ENCODE measurements at places on chromosomes 11 and 22. TPM values are rescaled to one million over a fixed set of nuclear protein-coding genes. Genes with fewer than 3 reads are reported as not detected.

GRCh38 chr11:66877588-66878385 is 20.9 kb downstream of the LRFN4 start:
- no peak for DNase-seq

DNA sequence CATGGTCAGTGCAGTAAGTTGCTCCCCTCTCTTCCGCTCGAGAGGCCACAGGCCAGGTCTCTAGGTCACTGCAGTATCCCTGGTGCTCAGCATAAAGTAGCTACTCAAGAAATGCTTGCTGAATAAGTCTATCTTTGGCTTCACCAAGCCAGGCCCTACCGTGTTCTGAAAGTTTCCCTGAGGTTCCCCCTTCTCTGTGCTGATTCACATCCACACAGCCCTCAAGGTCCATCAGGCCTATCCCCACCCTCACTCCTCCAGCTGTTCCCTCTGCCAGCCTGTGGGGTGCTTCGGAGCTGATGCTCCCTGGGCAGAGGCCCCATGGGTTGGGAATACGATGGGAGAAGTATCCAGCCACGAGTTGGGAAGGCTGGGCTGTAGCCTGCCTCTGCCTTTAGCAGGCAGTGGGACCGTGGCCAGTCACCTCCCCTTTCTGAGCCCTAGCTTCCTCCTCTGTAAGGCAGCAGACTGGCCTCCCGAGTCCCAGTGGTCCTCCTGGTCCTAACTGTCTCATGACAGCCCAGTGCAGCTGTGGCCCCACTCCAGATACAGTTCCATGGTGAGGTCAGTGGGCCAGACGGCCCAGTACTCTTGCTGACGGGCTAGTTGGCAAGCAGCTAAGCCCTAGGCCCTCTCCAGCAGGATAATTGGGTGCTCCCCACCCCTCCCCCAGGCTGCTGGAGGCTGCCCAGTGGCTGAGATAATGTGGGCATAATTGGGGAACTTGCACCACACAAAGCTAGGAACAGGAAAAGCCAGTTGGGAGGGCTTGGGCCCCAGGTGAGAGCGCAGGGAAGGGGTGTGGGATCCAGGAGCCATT is 48.2 kb downstream of the NECTIN1 start:
- DNase-seq: peak; percentile 50

Gene CHST1
- 1.8 TPM for total RNA-seq

DNA sequence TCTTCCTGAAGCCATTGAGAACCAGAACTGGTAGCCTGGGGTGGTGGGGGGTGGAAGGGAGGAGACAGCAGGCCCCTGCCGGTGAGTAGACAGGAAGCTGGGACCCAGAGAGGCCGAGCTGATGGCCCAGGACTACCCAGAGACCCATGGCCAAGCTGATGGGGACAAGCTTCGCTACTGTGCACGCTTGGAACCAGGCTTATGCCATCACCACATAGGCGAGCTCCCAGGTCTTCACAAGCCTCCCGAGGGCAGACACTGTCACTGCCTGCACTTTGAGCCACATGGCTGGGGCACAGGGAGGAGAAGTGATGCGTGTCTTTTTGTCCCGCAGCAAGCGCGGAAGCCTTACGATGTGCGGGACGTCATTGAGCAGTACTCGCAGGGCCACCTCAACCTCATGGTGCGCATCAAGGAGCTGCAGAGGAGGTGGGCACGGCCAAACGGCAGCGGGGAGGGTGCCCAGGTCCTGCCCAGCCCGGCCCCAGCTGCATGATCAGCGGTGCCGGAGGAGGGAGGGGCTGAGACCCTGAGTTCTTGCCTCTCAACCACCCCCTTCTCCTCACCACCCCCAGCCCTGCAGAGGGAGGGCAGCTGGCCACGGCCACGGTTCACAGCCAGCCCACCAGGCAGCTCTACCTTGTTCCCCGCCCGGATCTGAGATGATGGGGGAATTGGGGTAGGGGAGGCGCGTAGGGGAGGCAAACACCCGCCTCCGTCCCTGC is 76.0 kb upstream of the KCNQ1OT1 start:
- peak; percentile 12 for DNase-seq

GRCh38 chr11:116326146-116326545 is 446.6 kb downstream of the BUD13 start:
- no peak for DNase-seq

Gene GGTLC2
- total RNA-seq: not detected

DNA sequence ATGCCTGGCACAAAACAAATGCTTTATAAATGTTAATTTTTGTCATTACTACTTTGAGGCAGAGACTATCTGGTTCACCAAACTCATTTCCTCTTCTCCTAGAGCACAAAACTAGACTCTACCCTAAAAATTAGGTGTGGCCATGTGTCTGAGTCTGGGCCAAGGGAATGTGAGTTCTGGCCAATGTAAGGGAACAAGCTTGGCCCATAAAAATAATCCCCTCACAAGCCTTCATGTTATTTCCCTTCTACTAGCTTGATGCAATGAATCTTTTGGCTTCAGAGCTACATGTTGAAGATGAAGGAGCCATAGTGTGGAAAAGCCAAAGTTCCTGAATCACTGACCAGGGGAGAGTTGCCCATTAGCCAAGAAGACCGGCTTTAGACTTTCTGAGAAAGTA is 406.5 kb upstream of the CCDC90B start:
- DNase-seq: no peak

- DNase-seq: no peak
These were observed 42.5 kb upstream of the CEP126 start for GRCh38 chr11:101872171-101872882.

GRCh38 chr11:67160045-67160444 is 41.0 kb downstream of the KDM2A start:
- DNase-seq: no peak

DNA sequence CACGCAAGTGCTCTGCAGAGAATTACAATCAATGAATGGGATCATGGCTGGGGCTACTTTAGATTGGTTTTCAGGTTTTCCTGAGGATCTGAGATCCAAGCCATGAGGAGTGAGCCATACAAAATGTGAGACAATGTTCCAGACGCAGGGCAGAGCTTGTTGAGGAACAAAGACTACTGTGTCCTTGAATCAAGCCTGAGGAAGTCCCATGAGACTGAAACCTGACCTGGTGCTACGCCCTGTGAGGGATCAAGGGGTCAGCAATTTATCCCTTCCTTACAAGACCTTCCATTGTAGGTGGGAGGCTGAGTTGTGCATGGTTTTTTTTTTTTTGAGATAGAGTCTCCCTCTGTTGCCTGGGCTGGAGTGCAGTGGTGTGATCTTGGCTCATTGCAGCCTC is 2.1 kb downstream of the INCENP start:
- DNase-seq: no peak

Gene TREH
- not detected for total RNA-seq

Gene STIM1
- 49.7 TPM for total RNA-seq

DNA sequence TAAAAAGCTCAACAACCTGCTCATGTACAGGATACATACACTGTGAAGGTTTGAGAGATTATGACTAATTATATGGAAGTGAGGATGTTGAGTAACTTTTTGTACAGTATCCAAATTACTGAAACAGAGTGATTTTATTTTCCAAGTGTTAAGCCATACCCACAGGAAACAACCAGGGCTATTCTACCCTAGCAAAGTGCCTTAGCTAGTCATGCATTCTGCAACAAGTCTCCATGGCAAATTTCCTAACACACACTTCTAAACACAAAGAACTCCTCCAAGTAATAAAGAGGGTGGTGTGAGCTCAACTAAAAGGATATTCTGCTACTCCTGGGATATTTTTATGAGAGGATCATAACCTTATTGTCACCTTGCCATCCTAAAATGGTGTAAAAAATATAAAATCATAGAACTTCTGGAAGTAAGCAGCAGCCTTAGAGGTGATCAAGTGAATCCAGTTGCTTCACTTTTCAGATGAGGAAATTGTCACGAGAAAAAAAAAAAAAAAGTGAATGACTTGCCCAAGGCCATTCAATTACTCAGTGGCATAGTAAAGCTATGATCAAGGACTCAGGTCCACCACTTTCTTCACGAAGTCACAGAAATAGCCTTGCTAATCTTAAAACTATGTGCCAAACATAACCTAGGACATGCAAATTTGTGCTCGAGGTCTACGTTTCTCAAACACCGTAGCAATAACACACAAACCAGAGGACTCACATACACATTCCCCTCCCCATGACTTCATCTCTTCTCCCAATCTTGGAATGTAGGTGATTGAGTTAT is 4.2 kb downstream of the LGR4 start:
- DNase-seq: no peak

GRCh38 chr11:94011478-94011877 is 9.7 kb upstream of the HEPHL1 start:
- DNase-seq: no peak

Gene OR8A1
- not detected for total RNA-seq

- DNase-seq: no peak
These were observed 9.0 kb upstream of the DLAT start for GRCh38 chr11:112016088-112016764.

GRCh38 chr11:75797116-75797515 is 17.9 kb upstream of the UVRAG start:
- no peak for DNase-seq

Gene OR6T1
- total RNA-seq: not detected

- DNase-seq: no peak
These were observed 142.4 kb downstream of the MPPED1 start for GRCh38 chr22:43554259-43554636.

DNA sequence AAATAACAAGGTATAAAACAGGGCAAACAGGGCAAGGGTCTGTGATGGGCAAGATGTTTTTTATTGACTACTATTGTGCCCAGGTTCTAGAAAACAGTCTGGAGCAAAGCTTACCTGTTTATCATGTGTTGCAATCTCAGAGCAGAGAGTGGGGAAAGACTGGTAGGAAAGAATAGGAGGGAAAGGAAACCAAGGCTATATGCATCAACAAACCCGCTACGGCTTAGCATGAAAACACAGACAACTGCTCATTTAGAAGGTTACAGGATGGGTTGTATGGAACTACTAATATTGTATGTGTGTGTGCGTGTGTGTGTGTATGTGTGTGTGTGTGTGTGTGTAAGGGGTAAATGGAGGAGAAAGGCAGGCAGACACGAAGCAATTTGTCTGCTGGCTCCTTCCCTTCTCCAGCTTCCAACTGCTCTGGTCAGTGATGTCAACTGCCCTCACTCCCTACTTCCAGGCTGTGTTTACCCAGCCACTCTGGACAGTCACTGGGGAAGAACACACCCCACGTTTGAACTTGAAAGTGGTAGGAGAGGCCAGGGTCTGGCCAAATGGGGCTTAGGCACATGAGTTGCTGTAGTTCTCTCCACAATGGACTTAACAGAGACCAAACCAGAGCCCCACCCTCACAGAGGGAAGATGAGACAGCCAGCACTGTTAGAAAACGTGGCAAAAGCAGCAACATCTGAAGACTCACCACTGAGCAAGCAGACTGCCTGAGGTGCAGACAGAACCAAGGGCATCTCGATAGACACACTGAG is 47.0 kb downstream of the GAB2 start:
- no peak for DNase-seq

Gene UEVLD
- 29.6 TPM for total RNA-seq

Gene MPPED2
- total RNA-seq: 5.6 TPM

Gene C11orf86
- not detected for total RNA-seq

DNA sequence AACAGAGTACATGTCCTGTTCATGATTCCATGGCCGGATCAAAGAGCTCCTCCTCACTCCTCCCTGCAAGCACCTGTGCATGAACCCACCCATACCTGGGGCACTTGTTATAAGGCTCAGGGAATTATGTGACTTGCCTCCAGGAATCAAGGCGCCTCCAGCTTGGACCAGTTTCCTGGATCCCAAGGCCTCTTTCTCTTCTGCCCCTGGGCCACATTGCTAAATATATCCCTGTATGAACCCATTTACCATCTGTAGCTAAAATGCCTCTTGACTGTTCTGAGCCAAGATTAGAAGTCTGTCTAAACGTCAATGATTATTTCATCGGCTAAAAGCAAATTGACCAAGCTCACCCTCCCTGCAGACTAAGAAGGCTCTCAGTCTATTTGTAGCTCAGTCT is 135.6 kb downstream of the KIRREL3 start:
- DNase-seq: no peak

- DNase-seq: no peak
These were observed 25.6 kb downstream of the PC start for GRCh38 chr11:66932543-66932942.

Gene DEFB131B
- not detected for total RNA-seq

GRCh38 chr11:27718863-27719545 is 18.7 kb upstream of the BDNF start:
- DNase-seq: peak; percentile 38

DNA sequence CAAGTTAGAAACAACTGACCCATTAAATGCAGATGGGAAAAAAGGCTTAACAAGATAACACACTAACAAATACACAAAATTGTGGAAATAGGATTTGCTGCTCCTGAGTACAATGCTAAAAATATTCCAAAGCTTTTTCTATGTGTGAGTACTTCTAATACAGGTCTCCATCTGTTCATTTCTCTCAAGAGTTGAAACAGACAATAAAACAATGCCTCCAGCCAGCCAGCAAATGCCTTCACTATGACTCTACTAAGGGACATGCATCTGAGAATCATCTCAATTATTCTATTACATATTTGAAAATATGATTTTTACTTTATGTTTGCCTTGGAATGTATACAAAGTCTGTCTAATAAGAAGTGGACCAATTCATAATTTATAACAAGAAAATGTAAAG is 119.0 kb downstream of the CADM1 start:
- no peak for DNase-seq

- DNase-seq: no peak
These were observed 320.7 kb downstream of the TMEM135 start for GRCh38 chr11:87358461-87358860.

DNA sequence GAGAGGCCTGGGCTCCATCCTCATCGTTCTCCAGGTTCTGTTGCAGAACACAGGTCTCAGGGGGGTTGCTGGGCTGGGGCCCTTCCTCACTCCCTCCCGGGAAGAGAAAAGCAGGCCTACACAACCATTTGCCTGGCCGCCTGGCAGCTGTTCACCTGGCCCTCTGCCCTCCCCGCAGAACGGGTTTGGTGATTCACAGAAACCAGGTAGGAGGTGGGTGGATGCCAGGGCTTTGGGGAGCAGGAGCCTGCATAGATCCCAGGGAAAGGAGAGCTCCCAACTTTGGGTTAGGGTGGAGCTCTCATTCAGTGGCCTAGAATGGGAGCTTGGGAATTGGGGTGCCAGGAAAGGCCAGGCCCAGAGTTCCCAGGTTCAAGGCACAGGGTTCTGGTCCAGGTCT is 995 bp downstream of the TMEM134 start:
- peak; percentile 34 for DNase-seq

Gene CARD18
- total RNA-seq: not detected

Gene NAGA
- 33.9 TPM for total RNA-seq

DNA sequence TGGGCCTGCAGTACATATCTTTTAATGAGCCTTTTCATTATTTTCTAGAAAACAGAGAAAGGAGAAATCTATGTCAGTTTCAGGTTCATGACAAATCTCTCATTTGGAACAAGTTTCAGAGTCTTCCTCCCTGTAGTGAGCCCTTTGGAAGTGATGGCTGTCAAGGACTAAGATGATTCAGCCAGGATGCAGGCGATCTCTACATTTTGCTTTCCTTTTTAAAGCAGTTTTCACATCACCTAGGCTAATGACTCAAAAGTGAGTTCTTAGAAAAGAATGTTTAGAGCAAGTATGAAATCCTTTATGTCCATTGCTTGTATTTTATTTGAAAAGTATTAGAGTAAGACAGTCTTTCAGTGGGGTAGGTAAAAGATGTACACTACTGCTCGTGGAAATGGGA is 130.1 kb downstream of the TRPC6 start:
- DNase-seq: no peak

All from lung (tissue), 17 donors.